Astrocyte (in vitro differentiated cells and primary cell): ENCODE measurements at places on chromosomes 1 and 21.
A peak's percentile ranks its signal among the peaks of the same experiment; 100 is the strongest.

DNA sequence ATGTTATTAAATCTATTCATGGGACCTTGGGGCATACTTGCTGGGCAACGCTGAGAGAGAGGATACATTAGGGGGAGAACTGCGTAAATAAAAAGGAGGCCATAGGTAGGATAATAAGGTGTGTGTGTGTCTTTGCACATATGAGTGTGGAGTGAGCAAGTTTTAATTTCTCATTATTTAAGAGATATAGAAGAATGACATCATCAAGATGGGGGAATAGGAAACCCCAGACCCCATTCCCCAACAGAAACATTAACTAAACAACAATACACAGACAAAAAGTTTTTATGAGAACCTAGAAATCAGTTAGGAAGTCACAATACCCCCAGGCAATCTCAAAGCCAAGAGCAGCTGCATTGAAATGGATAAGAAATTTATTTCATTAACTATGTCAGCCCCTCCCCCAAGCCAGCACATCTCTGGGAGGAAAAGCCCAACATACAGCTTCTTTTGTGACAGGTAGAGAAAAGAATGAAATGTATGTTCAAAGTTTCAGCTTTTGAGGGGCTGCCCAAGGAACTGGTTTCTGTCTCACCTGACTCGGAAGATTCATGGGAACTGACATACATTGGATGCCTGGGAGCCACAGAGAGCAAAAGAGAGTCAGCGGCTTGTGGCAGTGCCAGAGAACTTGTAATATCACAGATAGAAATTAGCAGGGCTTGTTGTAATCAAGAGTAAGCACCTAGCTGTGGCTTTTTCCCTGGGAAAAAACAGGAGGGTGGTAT is 234.3 kb upstream of the NFIA start:
- DNase-seq: no peak

GRCh38 chr1:200877839-200878551 is 5.2 kb downstream of the GPR25 start:
- DNase-seq: no peak

DNA sequence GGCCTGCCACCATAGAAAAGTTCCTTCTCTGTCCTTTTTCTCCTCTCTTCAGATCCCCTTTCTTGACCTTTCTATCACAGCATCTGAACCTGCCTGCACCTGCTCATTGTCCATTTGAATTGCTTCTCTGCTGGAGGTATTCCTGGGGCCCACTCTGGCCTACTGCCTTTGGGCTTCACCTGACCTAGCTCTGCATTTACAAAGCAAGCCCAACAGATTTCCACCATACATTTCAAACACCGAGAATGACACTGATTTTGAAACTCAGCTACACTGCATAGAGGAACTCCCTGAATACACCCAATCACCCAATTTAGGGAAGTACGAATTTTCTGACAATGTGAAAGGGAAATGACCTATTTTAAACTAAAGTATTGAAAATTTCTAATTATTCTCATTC is 284.5 kb upstream of the USP25 start:
- no peak for DNase-seq

- DNase-seq: peak; percentile 68
Observed at GRCh38 chr1:25082216-25082899, 149.9 kb downstream of the SYF2 start.

- peak; percentile 73 for DNase-seq
Observed at GRCh38 chr1:208923946-208924720, 659.4 kb upstream of the CAMK1G start.
